Hepatic stellate cell (primary cell): ENCODE measurements at places on chromosomes 3 and 15.

DNA sequence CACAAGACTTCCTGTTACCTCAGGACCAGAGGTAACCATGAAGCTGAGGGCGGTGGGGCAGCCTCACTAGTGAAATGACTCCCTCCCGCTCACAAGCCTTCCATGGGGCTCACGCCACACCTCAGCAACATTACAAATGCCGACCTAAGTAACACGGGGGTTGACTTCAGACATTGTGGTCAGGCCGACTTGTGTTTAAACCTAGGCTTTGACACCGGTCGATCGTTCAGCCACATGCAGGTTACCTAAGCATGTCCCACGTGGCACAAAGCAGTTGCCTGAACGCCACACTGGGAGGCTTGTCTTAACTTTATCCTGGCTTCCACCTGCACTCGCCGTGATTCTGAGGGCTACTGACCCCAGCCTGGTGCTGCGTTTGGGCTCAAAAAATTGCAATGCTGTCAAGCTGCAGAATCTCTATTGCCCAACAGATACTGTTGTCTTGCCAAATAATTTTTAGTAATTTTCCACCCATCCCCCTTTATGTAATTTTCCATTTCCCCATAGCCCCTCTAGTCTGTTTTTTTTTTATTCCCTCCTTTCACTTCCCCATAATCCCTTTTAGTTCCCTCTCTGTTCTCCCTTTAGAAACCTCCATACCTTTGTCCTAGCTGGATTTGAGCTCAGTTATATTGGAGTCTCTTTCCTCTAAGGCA lies 158.6 kb upstream of the RGMA start:
- no peak for DNase-seq

DNA sequence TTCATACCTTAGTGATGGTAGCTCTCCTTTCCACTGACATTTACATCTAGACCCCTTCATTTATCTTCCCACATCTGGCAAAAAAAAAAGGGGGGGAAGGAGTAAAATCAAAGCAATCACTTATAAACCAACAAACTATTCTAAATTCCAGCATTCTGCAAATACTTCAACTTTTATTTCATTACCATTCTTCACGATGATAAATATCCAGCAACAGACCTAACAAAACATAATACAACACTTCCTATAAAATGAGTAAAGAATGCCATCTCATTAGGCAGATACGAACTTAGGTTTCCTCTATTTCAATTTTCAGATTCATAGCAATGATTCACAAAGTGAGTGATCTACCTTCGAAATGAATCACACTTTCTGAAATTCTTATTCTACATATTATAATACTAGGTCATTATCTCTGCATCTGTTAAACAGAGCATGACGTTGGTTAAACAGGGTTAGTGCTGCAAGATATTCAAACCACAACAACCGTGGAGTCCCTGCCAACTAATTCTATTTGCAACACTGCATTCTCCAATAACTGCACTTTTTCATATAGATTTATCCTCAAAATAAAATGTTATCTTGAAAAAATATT lies at the start of gene LRRFIP2:
LRRFIP2 (minus strand) TSS at position 51 of the 595 bp plus-strand sequence. CDS start 25,599 bp downstream, outside the sequence.
- DNase-seq, result peak; percentile 42

DNA sequence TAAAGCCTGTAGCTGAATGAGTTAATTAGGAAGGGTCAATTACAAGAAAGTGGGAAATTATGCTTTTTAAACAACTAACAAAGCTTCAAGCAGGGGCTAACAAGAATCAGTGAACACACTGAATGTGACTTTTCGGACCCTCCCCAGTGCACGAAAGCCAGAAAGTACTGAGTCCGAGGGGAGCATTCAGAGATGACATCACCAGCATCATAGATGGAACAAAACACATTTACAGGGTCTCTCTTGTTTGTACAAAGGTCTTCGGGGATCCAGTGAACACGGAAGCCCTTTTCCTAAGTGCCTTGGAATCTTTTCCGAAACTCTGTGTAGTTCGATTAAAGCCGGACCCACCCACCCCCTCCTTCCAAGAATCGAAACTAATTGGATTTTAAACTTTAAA lies 829 bp downstream of the DCP1A start:
- no peak for DNase-seq

GRCh38 chr15:52068004-52068615 lies 44.5 kb downstream of the BCL2L10 start:
- DNase-seq, result no peak

- peak; percentile 38 for DNase-seq
Measured at GRCh38 chr15:47293466-47294162, 423.7 kb upstream of the SEMA6D start.

DNA sequence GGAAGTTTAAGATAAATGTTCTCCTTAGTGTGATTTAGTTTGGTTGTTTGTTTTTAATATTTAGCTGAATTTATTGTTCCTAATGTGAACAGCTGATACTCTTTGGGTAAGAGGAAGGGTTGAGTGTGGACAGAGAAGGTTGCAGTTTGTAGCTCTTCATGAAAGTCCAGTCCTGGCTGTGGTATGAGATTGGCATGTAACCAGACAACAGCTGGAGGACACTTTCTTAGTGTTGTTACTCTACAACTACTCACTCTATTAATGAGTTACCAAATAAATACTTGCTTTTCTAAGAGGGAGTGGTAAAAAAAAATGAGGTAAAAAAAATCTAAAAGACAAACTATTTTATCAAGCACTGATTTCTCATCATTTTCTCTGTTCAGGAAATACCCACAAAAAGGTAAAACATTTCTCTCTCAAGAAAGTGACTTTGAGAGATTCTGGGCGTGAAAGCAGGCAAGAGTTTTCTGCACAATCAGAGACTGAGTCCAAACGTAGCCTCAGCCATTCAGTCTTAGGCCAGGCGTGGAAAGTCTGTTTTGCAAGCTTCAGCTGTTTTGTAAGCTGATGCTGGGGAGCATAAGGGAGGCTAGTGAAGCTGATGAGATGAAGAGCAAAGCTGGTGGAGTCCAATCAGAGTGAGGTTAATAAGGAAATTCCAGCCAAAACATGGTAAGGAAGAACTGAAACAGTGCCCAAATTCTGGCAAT lies 138.5 kb upstream of the ARPP21 start:
- no peak for DNase-seq

GRCh38 chr3:172305552-172305951 lies 142.7 kb downstream of the GHSR start:
- DNase-seq, result no peak

DNA sequence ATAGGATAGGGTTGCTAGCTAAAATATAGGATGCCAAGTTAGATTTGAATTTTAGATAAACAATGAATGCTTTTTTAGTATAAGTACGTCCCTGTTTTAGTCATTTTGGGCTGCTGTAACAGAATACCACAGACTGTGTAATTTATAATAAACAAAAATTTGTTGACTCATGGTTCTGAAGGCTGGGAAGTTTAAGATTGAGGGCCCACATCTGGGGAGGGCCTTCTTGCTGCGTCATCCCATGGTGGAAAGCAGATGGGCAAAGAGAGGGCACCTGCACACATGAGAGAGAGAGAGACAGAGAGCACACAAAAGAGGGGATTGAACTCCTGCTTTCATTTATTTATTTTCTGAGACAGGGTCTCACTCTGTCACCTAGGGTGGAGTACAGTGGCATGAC lies 246.5 kb downstream of the EPHB1 start:
- no peak for DNase-seq

GRCh38 chr3:112644453-112644852 lies 3.5 kb upstream of the CCDC80 start:
- DNase-seq, result no peak

GRCh38 chr3:142509079-142509478 lies 61.2 kb upstream of the XRN1 start:
- no peak for DNase-seq

DNA sequence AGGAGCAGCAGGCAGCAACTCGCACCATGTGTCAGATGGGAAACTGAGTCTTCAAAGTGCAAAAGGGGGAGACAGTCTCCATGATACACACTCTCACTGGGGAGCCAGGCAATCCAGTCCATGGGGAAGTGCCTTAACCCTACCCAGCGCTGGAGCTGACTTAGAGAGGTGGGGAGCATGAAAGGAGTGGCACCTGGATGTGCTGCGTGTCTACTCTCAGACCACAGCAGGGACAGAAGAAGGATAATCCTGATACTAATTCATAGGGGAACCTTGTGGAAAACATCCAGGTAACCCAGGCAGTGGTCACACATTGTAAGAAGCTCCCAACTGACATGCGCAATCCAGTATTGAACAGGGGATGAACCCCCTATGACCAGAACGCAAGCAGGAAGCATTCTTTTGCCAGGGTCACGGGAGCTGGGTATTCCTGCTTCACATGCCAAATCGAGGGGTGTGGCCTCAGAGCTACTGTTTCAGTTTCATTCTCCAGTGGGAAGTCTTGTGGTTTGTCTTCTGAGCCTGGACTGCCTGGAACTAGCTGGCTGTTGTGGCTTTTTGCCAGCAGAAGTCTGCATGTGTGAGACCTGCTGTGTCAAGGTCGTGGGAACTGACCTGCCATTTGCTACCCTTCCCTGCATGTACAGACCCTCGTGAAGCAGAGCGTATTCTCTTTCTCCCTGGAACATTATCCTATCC lies 367.6 kb upstream of the NDN start:
- DNase-seq, result no peak

GRCh38 chr3:148466143-148466542 lies 231.6 kb upstream of the AGTR1 start:
- no peak for DNase-seq

DNA sequence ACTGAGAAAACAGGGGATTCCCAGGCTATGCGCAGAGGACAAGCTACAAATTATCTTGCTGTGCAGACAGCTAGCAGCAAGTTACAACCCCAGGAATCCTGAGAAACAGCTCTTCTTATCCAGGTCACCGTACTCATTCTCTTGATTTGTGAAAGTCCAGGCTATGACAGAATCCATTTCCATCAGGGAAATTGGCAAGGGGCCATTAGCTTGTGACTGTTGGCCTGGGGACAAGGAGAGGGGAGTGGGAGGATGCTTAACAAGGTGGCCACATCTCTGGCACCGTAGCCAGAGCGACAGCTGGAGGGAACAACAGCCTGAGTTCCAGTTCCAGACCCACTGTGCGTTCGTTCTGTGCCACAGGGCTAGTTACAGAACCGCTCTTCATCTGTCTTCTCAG lies 44.9 kb upstream of the PLXNA1 start:
- no peak for DNase-seq

DNA sequence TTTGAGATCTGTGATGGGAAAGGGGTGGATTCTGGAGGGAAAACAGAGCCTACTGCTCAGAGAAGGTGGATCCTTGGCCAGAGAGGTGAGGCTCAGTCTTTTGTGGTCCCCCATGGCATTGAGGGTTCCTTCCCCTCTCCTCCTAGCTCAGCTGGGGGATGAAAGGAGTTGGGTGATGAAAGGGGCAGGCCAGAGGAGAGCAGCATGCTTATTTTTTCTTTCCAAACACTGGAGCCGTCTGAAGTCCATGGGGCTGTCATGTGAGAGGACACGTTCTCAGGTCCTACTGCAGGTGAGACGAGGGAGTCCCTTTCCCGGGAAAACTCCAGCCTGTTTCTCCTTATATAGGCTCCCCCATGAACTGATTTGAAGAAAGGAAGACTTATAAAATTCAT lies 71.4 kb downstream of the SCN5A start:
- no peak for DNase-seq

DNA sequence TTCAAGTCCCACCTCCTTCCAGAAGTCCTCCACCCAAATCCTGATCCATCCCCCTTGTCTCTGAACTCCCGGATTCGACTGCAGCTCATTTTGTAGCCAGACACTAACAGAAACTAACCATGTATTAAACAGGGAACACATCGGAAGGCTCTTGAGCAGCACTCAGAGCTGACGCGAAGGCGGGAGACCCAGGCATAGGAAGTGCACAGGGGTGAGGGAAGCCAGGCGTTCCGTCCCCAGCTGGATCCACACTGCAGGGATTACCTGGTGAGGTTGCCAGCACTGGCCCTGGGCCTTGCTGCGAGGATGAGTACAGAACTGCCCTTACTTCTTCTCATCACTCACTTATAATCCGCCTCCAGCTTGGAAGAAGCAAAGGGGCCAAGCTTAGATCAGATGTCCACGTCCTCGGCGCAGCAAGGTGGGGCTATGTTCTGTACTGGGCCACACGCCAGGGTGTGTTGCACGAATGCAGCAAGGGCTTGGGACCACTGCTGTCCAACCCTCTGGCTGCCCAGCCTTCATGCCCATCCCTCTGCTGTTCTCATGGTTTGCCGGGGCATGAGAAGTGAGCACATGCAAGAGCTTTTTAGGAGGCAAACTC lies 124.2 kb upstream of the SMAD3 start:
- DNase-seq, result no peak

GRCh38 chr15:79027532-79028410 lies 62.8 kb downstream of the RASGRF1 start:
- no peak for DNase-seq

GRCh38 chr3:143998266-143998665 lies 26.6 kb downstream of the DIPK2A start:
- DNase-seq, result no peak

GRCh38 chr3:184594371-184595001 lies 32.9 kb downstream of the EPHB3 start:
- DNase-seq, result no peak

GRCh38 chr3:49266410-49267095 lies 10.5 kb downstream of the C3orf62 start:
- no peak for DNase-seq

GRCh38 chr15:38996111-38996631 lies 431.6 kb upstream of the RASGRP1 start:
- peak; percentile 55 for DNase-seq

- DNase-seq, result peak; percentile 64
Measured at GRCh38 chr15:58441376-58442070, 9.7 kb downstream of the LIPC start.

DNA sequence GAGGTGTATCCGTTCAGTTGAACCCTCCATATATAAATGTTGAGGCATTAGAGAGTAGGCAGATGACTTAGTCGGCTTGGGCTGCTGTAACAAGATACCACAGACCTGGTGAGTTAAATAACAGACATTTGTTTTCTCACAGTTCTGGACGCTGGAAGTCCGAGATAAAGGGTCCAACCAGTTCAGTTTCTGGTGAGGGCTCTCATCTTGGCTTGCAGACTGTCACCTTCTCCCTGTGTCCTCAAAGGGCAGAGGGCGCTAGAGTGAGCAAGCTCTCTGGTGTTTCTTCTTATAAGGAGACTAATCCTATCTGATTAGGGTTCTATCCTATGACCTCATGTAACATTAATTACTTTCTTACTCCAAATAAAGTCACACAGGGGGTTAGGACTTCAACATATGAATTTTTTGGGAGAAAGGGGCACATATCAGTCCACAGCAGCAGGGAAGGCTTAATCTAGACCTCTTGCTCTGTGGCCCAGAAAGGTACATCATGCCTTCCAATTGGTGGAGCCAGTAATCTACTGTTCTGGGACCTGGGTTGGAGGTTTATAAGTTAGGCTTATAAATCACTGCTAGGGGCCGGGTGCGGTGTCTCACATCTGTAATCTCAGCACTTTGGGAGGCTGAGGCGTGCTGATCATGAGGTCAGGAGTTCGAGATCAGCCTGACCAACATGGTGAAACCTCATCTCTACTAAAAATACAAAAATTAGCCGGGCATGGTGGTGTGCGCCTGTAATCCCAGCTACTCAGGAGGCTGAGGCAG lies 26.3 kb upstream of the SLC28A2 start:
- DNase-seq, result no peak
